ENCODE measurements at places on chromosomes 7 and 10.

GRCh38 chr10:4111643-4112042 is 326.6 kb upstream of the KLF6 start:
- no peak for DNase-seq

DNA sequence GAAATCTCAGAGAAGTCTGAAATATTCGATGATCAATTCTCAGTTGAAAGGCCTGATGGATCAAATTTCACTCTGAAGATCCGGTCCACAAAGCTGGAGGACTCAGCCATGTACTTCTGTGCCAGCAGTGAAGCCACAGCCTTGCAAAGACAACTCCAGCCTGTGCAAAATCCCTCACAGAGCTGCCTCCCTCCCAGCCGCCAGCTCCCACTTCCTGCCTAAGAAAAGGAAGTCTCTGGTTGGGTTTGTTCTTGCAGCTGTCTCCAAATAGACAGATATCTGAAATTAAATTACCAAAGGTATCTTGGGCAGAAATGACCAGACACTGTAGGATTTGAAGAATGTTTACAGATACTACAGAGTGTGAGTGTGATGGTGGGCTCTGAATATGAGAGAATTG is 43.4 kb upstream of the PRSS58 start:
- no peak for DNase-seq

DNA sequence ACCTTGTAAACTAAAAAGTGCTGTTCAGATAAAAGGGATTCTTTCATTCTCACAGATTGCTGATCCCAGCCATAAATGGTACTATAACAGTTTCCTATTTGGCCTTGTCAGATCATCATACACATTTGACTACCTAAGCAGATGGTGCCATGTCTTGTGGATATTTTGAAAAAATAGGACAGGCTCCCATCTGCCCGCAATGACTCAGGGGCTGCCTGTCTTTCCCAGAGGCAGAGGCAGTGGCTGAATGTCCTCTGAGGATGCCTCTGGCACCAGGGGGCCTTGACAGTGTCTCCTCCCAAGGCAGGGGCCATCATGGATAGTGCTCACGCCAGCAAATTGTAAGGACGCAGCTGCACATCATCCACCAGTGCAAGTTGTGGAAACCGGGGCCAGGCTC is 323.0 kb upstream of the PODXL start:
- DNase-seq: no peak

GRCh38 chr10:62050346-62050892 is 148.9 kb downstream of the ARID5B start:
- no peak for DNase-seq

- peak; percentile 66 for DNase-seq
Measured at GRCh38 chr7:101173752-101174244, 6.3 kb downstream of the NAT16 start.

- DNase-seq: no peak
Measured at GRCh38 chr10:23262928-23263327, 70.8 kb downstream of the PTF1A start.

GRCh38 chr7:116632384-116632783 is 39.6 kb upstream of the MET start:
- no peak for DNase-seq

DNA sequence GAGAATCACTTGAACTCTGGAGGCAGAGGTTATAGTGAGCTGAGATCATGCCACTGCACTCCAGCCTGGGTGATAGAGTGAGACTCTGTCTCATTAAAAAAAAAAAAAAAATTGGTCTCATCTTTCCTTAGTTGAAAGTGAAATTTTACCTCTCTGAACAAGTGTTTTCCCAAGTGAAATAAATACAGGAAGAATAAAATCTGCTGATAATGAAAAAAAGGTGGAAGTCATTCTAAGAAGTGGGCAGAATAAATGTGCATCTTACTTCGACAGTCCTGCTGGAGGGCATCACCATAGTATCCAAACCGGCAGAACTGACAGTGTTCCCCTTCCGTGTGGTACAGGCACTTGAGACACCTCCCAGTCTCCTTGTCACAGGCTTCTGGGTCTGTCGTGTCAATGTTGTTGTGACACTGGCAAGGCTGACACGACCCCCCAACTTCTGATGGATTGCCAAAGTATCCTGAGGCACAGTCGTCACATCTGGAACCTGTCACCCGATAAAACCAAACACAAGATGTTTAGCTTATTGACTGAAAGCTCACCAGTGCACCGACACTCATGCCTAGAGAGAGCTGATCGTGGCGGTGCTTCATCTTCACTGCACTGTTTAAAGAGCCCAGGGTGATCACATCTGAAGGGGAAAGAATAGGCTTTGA is 49.6 kb downstream of the LAMB1 start:
- no peak for DNase-seq

DNA sequence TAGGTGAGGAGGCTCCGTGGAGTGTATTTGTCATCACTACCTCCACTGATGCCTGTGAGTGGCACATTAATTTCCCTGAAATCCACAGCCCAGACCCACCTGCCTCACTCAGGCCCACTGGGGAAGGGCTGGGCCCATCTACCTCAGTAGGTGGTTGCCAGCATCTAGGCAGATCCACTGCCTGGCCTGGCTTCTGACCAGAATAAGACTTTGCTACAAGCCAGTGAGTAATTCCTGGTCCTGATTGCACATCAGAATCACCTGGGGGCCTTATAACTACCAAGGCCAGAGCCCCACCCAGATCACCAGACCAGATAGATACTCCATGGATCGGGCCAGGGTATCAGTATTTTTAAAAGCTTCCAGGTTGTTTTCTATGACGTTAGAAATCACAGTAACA is 37.5 kb upstream of the PLEKHA1 start:
- DNase-seq: no peak

DNA sequence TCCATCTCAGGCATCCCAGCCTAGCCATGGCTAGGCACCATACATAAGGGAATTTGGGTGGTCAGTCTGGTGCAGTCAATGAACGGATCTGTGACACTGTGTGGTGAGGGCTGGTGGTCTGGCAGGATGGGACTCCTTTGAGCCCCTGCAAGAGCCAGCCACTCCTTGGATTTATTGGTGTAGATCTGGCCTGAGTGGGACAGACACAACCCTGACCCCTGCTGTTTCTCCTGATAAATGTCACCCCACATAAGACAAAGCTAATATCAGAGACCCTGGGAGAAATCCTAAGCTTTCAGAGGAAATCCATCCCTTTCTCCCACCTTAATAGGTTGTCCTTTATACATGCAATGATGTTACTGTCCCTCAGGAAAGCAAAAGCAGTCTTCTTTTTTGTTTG is 2.3 kb downstream of the FBXO24 start:
- no peak for DNase-seq

GRCh38 chr10:48330269-48330668 is 23.8 kb downstream of the MAPK8 start:
- DNase-seq: no peak

- no peak for DNase-seq
Measured at GRCh38 chr7:85748861-85749260, 562.0 kb upstream of the SEMA3D start.

- no peak for DNase-seq
Measured at GRCh38 chr10:79396520-79396919, 48.9 kb downstream of the ZCCHC24 start.

DNA sequence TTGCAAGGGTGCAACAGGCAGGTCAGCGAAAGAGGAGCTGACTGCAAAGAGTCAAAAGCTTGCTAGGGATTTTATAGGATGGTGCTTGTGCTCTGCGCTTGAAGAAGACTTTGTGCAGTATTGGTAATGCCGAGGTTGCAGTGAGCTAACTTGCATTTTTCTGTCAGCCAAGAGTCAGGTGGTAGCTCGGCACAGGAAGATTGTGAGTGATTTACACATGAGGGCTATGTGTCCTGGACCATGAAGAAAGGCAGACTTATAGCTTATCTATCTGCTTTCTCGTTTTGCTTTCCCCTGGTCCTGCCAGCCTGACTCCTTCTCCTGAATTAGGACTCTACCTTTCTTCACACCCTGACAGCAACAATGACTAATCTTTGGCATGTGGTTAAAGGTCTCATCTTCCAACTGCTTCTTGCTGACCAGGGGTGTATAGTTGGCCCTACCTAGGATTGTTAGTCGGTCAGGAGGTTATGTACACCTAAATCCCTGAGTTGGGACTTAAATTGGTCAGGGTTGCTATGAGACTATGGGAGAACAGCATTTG is 4.1 kb upstream of the SYPL1 start:
- no peak for DNase-seq

DNA sequence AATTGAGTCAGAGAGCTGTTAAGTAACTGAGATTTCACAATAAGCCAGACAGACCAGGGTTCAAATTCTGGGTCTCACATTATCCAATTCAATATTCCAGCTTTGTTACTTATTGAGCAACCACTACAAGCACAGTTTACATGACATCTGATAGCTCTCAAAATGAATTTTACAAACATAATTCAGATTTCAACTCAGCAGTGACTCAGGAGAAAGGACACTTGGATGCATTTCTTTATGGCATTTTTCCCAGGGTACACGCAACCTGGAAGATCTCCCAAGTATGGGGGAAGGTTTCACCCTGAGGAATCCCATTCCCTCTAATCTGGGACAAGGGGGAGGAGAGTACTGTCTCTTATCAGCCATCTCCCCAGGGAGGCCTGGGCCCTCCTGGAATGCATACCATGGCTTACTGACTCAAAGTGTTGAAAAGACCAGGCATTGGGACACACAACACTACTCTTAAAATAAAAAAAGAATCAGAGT is 102.4 kb downstream of the CFTR start:
- no peak for DNase-seq

DNA sequence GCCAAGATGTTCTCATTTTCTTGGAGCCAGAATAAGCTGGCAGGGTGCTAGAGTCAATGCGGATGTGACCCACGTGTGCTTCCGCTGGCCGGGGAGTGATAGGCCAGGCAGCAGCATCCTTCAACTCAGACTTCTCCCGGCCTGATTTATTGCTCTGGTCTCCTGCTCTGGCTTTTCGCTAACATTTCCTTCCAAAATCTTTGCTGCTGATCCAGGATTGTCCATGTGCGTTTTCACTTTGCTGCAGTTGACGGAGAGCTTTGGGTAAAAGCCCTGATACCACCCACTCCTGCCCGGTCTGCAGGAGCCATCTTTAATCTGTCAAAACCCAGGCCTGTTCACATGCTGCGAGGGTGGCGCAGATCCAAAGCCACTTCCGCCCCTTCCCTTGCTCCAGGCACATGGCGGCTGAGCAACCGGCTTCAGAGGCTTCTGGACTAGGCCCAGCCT is 106.8 kb downstream of the CYP26A1 start:
- no peak for DNase-seq

DNA sequence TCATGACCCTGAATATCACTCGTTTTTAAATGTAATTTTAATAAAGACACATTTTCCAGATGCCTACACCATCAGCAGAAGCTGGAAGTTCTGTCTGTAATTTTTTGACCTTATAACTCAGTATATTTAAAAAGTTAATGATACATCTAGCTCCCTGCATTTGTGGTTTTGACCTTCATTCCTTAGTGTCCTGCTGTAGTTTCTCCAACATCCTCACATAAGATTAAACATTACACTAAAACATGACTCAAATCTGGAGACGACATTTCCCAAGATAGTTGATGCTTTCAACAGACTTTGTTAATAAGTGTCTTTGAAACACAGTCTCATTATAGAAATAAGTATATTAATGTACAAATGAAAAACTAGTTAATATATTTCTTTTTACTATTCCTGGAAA is 363.1 kb downstream of the POM121L12 start:
- no peak for DNase-seq

DNA sequence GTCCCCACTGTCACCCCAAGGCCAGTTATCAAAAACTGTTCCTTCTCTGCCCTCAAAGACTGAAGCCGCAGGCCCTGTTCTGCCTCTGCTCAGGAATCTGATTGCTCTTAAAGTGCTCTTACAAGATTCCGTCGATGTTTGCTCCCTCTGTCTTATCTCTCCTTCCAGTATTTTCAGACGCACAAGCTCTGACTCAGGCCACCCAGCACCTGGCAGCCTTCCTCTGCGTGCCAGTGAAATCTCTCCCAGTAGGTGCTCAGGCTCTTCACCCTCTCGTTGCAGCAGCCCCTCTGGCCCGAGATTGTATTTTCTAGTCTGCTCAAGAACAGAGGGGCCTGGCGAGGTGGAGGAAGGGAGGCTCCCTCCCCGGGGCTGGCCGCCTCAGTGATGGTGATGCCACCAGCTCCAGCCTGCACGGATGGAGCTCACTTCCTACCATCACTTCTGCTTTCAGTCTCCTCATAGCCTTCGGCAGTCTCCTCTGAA is 276.2 kb downstream of the USP6NL start:
- DNase-seq: no peak

GRCh38 chr7:148962823-148963582 is 65.3 kb downstream of the PDIA4 start:
- DNase-seq: peak; percentile 44

DNA sequence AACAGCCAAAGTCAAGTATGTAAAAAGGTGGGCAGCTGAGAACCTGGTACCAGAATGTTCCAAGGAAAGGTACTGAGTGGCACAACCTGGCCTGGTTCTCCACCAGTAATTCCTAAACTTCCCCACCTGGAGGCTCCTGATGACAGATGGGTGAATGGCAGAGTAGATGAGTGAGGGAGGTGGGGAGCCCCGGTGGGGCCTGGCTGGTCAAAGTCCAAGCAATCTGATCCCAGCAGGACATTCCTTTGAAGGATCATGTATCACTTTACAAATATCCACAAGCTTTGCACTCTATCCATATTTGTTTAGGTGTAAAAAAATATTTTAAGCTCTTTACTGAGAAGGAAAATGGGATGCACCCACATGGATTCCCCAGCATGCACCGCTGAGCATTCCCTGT is 250.2 kb downstream of the DPP6 start:
- no peak for DNase-seq

DNA sequence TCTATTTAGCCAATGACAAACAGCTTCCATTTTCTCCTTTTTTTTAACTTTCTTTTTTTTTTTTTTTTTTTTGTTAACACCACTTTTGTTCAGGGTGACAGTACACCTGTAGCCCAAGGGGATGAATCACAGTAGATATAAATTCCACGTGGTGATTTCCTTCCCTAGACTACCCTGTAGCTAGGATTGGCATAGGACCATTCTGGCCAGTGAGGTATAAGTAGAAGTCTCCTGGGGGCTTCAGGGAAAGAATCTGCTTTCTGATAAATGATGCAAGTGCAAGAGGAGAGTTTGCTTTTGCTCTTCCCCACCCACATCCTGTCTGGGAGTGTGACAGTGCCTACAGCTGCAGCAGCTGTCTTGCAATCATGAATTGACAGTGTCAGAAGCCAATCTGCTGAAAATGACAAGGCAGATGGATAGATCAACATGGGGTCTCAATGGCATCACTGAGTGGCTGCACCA is 63.2 kb upstream of the TOMM7 start:
- DNase-seq: no peak
